ENCODE measurements at places on chromosomes 1 and 21.

DNA sequence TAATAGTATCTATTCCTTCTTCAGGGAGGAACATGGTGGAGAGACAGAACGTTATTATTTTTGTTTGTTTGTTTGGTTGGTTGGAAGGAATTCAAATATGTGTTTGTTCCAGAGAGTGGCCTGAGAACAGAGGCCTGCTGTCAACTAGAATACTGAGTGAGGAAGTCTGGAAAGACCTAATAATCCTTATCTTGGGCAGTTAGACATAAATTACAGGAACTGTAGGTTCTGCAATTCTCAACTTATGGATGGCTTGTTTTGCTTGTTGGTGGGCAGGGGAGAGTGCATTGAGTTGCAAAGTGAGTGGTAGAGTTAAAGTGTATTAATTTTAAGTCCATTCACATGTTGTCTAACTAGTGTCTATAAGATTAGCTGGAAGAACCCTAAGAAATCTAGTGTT is 197.6 kb downstream of the BACH1 start:
- no peak for DNase-seq

- no peak for DNase-seq
These were observed 12.5 kb upstream of the AMIGO1 start for GRCh38 chr1:109522026-109522425.

- DNase-seq: no peak
These were observed 69.0 kb downstream of the FAAP20 start for GRCh38 chr1:2125350-2126211.

DNA sequence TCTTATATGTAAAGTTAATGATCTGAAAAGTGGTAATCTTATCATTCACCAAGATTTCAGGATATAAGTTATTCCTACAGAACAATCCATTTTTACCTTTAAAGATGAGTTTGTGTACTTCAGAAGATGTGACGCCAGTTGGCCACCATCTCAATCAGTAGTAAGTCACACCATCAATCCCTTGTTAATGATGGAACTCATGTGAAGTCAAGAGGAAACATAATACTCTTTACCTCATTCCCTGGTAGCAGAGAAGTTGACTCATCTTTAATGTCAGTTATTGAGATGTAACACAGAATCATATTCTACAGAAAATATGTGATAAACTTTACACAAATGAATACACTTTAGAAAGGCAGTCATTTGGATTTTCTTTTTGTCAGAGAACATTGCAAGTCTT is 38.2 kb downstream of the MRPL39 start:
- DNase-seq: no peak

DNA sequence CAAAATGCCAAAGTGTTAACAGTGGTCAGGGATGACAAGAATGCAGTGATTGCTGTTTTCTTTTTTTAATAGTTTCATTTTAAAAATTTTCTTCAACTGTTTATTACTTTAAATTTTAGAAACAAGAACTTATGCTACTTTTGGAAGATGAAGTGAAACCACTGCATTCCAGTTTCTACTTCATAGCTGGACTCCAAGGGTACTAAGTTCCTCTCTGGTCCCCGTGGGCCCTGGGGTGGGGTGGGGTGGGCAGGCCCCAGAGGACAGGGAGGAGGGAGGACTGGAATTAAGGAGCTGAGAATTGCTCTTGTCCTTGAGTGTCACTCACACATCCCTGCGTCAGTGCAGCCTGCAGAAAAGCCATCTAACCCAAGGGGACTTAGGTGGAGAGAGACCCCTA is 97.3 kb downstream of the RAVER2 start:
- DNase-seq: no peak

DNA sequence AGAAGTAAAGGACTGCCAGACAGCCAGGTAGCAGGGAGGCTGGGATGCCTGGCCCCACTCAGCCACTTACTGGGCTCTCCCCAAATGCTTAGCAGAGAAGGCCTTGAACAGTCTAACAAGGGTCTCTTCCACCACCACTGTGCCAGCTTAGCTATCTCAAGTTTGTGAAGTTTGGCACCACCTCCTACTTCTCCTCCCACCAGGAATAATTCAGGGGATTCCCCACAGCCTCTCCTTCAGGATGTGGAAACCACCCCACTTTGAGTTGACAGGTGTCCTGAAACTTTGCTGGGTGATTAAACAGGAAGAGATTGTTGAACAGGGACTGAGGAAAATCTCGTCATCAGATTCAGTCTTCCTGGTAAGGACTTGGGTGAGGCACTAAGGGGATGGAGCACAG is 59.4 kb upstream of the ATP1B1 start:
- no peak for DNase-seq

DNA sequence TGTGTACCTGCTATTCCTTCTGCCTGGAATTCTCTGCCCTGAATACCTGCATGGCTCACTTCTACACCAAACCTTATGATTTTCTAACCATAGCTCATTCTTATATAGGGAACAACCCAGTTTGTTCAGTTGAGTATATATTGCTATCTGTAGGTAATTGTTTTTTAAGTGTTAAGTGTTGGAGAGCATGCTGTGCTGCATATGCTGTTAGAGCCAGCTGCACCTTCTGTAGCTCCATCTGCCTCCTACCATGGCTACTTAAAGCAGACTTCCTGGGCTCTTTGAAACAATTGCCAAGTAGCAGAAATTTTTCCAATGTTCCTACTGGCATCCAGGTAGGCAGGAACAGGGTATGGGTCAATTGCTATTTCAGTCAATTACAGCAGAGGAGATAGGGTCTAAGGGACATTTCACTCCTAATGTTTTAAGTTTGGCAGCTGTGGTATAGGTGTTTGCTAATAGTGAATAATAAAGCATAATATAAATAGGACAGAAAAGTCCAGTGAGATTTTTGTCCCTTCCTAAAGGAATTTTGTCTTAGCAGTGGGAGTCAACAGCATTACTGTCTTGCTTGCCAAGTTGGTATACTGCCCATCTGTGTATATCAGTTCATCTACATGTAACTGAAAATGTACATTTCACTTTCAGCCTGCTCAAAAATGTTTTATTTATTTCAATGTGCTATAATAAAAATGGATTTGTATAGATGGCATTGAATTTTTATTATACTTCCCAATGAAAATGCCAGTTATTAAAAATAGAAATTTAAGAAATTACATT is 34.0 kb upstream of the C1orf115 start:
- DNase-seq: no peak

DNA sequence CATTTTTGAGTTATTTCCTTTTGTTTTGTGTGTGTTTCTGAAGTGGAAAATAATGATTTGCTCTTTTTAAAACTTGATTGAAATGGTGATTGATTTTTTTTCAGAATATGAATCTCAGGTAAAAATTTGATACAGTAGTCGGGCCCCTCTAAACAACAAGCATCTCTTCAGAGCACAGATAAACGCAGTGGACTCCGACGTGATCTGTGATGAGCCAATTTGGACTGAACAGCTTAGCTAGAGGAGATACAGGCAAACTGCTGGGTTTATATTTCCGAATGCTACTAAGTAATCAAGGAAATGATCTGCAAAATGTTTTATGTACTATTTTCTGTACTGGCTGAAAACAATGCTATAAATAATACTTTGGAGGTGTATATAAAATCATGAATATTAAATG is 705.7 kb upstream of the RGS18 start:
- no peak for DNase-seq

- DNase-seq: no peak
These were observed 26.0 kb downstream of the PTBP2 start for GRCh38 chr1:96747565-96747964.

DNA sequence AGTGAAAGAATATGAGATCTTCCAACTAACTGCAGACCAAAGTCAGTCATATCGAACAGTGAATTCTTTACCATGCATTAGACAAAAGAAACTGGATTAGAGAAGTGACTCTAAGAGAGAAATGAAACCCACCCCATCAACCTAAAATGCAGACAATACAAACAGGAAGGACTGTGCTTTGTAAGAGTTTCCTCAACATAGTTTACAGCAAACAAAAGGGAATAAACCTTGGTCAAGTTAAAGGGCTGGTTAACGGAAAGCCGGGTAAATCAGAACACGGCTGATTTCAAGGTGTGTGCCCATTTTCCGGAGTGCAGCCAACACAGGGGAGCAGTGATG is 39.2 kb downstream of the SIPA1L2 start:
- no peak for DNase-seq

- no peak for DNase-seq
These were observed 66.8 kb downstream of the OBSCN start for GRCh38 chr1:228274452-228275178.

GRCh38 chr1:158311066-158311465 is 20.3 kb downstream of the CD1B start:
- no peak for DNase-seq

DNA sequence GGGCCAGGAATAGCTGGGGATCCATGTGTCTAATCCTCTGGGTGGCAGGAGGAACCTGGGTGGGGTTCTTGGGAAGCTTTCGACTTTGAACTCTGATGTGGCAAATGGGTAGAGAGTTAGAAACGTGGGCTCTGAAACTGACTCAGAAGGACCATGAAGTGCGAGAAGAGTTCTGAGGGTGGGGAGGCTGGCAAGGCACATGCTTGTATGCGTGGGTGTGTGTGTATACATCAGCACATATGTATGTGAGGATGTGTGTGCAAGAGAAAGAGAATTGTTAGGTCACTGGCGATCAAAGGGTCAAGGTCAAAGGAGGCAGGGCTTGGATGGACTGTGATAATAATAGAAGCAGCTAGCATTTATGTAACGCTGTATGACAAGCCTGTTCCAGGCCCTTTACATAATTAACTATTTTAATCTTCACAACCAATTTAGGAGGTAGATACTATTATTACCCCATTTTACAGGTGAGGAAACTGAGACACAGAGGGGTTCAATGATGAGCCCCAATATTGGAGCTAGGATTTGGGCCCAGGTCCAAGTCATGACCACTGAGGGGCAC is 84.5 kb upstream of the POU3F1 start:
- DNase-seq: no peak

DNA sequence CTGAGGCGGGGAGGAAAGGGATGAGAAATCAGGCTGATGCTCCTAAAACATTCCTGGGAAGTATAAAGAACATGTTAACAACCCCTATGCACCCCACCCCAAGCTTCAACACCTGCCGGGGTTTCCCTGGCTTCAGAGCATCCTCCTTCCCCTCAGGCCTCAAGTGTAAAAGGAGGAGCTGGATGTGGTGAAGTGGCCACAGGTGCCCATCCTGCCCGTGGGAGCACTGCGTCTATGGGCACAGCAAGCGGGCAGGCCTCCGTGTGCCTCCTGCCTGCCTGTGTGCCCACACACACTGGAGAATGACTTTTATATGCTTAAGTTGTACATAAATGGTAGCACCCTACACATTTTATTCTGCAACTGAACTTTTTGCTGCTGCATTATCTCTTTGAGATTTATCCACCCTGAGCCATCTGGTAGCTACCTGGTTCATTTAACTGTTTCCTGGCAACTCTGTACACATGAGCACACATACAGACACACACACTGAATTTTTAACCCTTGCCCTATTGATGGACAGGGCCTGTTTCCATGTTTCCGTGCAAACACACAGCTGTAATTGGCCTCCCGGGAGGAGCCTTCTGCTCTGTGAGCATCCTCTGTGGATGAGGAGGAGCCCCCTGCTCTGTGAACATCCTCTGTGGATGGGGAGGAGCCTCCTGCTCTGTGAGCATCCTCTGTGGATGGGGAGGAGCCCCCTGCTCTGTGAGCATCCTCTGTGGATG is 13.4 kb upstream of the FTCD start:
- DNase-seq: no peak

DNA sequence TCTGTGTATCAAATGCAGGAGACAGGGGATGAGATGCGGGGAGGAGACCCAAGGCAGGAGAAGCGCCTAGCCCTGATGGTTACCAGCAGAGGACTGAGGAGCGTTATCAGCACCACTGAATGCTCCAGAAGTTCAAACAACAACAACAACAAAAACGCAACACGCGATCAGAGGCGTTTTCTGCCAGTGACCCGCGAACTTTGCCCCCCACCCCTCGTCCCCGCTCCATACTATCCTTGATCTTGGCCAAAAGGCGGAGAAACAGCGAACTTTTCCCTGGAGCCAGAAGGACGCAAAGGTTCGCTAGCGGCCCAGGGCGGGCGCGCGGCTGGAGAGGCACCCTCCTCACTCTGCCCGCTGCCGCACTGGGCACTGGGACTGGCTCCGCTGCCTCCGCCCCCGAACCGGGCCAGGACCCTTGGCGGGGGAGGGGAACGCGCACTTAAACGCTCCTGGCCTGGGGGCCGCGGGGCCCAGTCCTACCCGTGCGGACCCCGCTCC is 699 bp downstream of the ECHDC2 start:
- DNase-seq: no peak

DNA sequence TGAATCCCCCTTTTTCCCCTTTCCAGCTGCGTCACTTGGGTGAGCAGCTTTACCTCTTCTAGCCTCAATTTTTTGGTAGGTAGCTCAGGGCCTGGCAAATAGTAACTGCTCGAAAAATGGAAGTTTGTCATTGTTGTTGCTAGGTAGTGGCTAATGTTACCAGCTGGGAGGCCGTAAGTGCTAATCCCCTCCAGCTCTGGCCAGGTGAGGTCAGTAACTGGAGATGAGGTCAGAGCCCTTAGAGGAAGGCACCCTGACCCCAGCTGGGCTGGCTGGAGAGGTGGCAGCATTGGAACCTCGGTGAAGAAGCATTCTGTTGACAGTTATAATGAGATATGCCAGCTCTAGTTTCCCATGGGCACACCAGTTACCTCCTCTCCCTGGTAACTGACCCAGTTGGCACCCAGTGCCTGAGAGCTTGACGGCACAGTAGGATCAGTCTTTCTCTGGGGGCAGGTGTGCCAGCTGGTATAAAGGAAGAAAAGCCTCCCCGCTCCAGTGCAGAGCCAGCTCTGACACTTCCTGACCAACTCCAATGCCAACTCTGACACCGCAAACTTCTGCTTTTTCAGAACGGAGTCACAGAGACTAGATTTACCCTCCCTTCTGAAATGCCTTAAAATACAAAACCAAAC is 35.0 kb upstream of the SLC2A1 start:
- DNase-seq: no peak

DNA sequence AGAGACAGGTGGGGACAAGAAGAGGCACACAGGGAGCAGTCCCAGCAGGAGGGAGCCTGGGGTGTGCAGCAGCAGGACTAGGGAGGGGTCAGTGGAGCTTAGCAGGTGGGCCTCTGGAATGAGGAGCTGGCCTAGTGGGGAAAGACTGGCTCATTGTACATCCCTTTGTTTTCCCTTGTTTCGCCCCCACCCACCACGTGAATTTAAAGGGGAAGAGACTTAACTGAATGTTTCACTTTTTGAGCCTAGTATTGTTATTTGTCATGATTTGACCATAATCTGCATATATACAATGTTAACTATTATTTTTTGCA is 181.7 kb downstream of the DHRS3 start:
- DNase-seq: no peak

- no peak for DNase-seq
These were observed 195.6 kb downstream of the APP start for GRCh38 chr21:25974964-25975363.
